Glomerular endothelial cell (primary cell): ENCODE measurements at places on chromosomes 5 and 9.

GRCh38 chr9:36035006-36035405 is 1.7 kb upstream of the RECK start:
- DNase-seq: no peak

DNA sequence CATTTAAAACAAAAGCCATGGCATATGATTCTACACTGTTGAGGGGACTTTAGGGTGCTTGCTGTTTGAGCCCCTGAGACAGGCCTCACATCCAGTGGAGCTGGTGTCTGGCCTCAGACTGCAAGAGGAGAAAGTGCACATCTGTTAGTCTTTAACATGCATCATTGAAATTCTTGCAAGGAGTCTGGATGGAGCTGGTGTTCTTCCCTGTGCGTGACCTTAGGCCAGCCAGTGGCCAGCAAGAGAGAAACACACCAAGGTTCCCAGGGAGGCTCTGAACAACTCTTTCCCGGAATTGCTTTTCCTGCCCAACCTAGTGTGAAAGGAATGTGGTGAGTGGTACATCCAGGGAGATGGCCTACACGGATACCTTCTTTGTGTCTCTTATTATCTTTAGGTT is 282.8 kb upstream of the TNC start:
- DNase-seq: no peak

GRCh38 chr9:127915325-127915752 is 1.5 kb downstream of the ST6GALNAC4 start:
- no peak for DNase-seq

GRCh38 chr5:151627650-151628049 is 36.5 kb upstream of the FAT2 start:
- no peak for DNase-seq

DNA sequence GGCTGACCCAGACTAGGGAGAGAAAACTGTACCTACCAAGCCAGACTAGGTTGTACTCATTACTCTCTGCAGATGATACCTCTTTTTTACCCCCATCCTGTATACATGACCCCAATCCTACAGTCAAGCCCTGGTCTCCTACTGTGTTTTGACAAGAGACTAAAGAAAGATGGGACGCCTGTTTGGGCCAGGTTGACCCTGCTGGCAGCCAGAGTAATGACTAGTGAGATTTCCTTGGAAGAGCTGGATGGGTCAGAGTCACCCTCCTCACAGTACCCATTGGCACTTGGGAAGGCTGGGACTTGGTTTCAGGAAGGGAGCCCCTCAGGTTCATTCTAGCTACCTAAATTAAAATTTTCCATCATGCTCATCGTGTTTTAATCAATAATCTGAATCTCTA is 89.7 kb upstream of the NR4A3 start:
- DNase-seq: no peak

DNA sequence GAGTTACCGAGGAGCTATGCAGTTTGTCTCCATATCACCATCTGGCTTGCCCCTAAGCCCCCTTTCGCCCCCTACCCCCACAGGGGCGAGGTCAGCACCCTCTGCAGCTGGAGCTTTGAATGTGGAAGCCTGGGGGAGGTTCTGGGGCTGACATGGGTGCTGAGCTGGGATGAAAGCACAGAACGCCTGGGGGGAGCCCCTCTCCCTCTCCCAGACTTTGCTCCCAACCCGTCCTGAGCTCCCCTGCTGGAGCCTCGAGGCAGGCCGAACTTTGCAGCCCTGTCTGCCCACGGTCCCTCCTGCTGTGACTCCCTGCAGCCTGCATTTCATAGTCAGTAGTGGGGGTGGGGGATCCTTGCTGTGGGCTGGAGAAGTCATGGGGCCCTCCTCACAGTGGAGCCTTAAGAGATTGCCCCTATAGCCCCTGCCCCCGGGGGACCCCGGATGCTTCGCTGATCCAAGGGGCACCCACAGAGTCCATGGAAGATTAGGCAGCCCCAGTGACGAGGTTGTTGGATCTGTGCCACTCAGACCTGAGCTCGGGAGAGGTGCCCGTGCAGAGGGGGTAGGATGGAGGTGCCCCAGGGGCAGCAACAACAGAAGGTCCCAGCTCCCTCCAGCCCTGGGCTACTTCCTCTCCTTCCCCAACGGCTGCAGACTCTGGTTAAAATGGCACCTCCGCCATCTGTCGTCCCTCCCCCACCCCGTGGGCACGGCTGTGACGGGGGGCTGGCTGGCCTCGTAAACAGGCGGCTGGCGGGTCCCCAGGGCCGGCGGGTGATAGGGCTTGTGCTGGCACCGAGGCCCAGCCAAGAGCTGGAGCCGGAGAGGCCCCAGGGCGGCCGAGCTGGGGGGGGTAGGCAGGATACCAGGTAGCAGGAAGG is 162.0 kb downstream of the C9orf50 start:
- DNase-seq: no peak

GRCh38 chr5:119361594-119362125 is 5.8 kb downstream of the TNFAIP8 start:
- DNase-seq: no peak

DNA sequence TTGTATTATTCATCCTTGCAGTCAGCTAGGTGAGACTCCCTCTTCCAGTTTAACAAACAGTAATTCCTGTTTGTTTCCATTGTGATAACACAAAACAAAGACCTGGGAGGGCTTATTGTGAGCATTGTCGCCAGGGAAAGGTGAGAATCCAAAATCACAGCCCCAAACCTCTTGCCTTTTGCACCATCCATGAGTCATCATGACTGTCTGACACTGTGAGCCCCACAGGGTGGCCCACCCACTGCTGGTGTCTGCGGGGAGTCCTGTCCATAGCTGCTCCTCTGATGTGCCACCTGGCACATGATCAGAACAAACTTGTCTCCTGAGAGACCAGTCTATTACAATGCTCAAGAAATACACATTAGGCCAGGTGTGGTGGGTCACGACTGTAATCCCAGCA is 33.7 kb upstream of the S1PR3 start:
- DNase-seq: no peak

DNA sequence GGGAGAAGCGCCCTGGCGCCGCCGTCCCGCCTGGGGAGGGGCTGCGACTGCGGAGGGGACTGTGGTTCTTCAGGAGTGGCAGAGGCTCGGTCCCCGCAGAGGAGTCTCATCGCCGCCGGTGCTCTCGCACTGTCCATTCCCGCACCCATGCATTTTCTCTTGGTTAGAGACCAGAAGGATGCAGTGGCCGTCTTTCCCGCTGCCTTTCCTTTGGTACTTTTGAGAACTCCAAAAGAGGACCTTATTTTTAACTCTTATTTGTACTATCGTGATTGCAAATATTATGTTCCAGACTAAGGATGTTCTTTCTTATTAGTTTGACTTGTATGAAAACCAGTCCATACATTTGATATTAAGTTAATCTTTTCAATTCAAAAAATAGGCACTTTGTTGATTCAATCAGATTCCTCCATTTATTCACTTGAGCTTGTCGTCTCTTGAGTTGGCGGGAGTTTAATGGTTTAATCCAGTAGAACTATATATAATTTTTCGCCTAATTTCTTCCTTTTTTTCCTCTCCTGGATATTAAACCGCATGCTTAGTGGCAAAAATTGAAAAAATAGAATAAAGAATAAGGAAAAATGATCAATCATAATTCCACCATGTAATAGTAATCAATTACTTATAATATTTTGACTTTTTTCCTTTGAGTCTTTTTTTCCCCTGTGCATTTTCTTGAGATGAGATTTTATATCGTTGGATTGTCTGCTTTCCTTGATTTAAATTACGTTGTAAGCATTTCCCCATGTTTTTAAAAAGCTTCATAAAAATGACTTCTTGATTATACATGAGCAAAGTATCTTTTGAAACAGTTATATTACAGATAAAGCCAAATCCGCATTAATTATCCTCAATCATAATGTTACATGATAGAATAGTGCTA is 861 bp downstream of the ZFYVE16 start:
- DNase-seq: no peak

DNA sequence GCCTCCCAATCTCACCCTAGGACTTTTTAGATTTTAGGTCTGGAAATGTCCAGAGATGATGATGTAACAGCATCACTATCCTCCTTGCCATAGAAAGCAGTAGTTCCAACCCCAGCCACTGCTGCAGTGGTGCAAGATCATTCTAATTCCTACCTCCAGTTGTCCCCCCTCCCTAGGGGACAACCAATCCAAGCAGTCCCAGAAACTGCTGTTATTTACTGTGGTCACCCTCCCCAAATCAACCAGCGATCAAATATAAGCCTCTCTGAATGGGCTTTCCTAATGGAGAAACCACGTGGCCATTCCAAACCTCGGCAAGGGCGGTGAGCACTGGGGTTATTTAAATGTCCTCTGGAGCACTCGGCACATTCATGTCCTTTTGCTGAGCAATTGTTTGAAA is 159.8 kb downstream of the SLF1 start:
- no peak for DNase-seq

GRCh38 chr9:35774907-35775635 is 16.3 kb upstream of the NPR2 start:
- no peak for DNase-seq

DNA sequence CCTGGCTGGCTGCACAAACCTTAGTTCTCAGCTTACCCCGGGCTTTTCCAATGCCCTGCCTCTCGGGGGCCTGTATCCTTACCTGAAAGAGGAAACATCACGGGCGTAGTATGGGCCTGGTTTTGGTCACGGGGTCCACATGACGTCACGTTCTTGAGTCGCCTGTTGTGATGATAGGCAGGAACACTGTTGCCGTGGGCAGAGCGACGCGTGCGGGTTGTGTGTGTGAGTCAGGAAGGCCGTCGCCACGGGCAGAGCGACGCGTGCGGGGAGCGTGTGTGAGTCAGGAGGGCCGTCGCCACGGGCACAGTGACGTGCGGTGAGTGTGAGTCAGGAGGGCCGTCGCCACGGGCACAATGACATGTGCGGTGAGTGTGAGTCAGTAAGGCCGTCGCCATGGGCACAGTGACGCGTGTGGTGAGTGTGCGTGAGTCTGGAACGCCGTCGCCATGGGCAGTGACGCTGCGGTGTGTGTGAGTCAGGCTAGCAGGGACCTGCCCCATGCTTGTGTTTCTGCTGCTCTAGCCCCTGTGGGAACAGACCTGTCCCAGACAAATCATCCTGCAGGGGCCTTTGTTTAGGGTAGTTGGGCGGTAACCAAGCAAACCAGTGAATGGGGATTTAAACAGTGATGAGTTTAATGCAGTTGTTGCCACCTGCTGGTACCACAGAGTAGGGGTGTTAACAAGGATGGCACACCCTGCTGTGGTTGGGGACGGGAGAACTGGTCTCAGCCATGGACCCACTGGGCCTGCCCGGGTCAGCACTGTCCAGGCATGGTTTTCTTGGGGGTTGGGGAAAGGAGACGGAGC is 19.8 kb downstream of the TRIP13 start:
- peak; percentile 92 for DNase-seq

DNA sequence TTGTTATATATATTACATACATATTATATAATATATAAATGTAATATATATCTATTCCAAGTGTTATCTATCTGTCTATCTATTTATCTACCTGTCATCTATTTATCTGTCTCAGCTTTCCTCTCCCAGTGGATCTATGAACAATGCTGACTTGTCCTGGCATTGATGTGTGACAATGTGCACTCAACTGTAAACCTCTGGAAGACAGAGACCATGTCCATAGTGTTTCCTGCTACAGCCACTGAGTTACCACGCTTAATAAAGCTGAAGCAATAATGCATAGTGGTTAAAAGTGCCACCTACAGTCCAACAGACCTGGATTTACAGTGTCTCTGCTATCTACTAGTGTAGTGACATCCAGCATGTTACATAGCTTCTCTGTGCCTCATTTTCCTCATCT is 57.2 kb upstream of the TMED7 start:
- no peak for DNase-seq

DNA sequence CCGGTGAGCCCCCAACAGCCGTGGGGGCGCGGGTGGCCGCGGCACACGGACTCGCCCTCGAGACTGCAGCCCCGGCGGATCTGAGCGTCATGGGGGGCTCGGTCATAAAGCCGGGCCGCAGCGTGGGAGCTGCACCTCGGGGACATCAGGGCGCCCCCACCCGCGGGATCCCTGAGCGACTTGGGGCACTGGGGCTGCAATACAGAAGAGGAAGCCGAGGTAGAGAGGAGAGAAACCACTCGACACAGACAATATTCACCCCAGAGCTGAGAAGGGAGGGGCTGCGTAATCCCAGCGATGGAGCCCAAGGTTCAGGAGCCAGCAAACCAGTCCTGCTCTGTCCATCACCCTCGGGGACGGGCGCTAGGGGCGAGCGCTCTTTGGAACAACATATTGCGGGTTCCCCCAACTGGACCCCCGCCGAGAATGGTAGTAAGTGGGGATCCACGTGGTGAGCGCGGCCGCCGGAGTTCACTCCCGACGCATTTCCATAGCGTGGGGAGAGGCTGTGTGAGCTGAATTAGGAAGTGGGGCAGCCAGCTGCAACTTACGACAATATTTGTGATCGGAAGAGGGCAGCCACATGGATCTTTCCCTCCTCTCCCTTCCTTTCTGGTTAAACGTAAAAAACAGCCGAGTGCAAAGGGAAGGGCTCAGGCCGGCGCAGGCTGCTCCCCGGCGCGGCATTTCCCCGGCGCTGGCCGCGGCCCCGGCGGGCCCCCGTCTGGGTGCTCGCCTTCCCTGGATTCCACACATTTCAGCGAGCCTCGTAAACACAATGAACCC is 9.9 kb downstream of the PTCH1 start:
- no peak for DNase-seq

DNA sequence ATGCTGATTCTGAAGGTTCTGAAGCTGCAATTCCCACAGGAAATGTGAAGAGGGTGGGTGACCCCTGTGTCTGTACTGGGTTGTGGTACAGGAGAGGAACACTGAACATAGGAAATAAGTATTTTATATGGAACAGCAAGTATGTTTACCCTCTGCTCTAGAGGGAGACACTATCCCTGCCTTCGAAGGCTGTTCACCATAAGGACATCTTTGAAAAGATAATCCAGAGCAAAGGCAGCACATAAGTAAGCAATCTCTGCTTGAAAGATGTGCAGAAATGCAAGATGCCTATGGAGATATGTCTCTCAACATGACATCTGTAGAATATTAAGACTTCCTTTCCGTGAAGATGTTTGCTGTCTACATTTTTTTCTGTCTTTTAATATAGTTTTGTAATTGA is 184.4 kb upstream of the EFNA5 start:
- no peak for DNase-seq

GRCh38 chr5:27788184-27788583 is 749.8 kb upstream of the CDH9 start:
- no peak for DNase-seq

DNA sequence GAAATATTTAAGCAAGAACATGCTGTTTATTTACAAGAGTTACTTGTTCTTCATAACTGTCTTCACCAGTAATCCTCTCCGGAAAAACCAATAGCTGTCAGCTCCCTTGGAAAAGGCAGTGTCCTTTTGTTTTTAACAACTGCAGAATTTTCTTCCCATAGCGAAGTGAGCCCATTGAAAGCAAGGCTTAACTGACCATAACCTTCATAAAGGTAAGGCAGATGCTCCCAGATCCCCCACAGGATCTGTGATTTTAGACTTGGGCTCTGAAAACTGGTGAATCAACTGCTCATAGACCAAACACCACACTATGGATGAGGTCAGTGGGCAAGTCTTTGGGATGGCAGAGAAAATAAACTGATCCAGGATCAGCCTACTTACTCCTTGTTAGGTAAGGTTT is 155.0 kb downstream of the GLIS3 start:
- no peak for DNase-seq
